ENCODE measurements at places on chromosomes 6 and 20.

- peak; percentile 92 for DNase-seq
Observed at GRCh38 chr20:50580016-50580747, 70.0 kb downstream of the PTPN1 start.

DNA sequence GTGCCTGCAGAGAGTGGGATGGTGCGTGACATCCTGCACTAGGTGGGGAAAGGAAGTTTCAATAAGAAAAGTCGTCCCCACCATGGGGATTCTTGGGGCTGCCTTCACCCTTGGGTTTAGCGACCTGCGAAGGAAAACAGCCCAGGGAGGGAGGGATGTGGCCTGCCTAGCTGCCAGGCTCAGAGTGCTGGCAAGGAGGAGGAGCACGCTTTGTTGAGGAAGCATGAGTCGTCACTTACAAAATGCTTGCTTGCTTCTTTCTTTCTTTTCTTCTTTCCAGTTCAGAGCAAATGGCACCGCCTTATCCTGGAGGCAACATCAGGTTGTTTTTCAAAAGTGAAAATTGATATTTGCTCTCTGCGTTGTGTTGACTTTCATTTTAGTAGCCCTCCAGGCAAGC lies 123.2 kb downstream of the TFAP2C start:
- DNase-seq, result no peak

- peak; percentile 16 for DNase-seq
Observed at GRCh38 chr6:162123797-162124196, 603.8 kb downstream of the PRKN start.

DNA sequence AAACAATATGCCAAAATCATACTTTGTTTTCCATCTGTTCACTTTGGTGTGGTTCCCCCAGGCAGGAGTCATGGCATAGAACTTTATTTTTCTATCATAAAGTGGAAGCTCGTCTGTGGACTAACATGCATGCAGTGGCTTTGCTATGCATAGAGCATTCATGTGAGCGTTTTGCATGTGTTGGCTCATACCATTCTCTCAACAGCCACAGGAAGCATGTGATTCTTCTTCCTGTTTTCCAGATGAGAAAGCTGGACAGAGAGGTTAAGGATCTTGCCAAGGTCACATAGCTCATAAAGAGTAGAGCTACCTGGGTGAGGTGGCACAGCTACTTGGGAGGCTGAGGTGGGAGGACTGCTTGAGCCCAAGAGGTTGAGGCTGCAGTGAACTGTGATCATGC lies 123.4 kb upstream of the HDGFL1 start:
- no peak for DNase-seq

- DNase-seq, result peak; percentile 11
Observed at GRCh38 chr6:95601133-95601532, 23.8 kb downstream of the MANEA start.

DNA sequence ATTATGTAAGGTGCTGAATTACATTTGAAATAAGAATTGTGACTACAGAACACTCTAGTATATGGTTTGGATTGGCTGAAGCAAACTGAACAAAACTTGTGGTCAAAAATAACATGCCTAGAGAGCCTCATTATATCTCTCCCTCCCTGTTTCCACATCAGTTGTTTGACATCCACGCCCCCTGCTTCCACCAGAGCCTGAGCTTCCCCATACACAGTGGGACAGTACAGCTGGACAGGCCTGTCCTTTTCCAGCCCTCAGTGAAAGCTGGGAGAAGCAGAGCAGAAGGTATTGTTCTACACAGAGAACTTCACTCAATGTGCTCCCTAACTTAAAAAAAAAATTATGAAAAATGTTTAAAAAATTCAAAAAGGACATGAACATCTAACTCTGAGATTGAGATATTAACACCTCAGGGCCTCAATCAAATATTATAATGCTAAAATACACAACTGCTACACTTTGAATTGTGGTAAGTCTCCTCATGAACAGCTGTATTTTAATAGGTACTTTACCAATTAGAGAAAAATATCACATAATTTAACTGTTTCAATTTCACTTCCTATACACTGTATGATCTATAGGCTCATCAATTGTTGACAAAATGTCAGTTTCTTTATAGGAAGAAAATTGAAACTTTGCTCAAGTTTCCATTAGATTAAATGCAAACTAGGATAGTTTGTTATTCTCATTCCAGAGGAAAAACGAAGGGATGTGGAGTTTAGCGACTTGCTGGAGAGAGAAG lies 44.9 kb upstream of the SCML4 start:
- DNase-seq, result no peak

DNA sequence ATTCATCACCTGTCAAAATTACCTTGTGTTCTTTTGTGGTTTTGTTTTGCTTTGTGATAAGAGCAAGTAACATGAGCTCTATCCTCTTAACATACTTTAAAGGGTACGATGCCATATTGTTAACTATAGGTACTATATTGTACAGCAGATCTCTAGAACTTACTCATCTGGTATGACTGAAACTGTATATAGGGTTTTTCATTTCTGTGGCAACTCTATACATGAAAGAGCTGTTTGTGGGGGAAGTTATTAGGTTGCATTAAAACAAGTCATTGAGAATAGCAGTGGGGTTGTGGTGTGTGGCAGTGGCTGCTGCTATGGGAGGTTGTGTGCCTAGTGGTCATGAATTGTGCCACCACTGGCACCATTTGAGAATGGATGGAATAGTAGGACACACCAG lies 268.4 kb downstream of the KCNQ5 start:
- no peak for DNase-seq

DNA sequence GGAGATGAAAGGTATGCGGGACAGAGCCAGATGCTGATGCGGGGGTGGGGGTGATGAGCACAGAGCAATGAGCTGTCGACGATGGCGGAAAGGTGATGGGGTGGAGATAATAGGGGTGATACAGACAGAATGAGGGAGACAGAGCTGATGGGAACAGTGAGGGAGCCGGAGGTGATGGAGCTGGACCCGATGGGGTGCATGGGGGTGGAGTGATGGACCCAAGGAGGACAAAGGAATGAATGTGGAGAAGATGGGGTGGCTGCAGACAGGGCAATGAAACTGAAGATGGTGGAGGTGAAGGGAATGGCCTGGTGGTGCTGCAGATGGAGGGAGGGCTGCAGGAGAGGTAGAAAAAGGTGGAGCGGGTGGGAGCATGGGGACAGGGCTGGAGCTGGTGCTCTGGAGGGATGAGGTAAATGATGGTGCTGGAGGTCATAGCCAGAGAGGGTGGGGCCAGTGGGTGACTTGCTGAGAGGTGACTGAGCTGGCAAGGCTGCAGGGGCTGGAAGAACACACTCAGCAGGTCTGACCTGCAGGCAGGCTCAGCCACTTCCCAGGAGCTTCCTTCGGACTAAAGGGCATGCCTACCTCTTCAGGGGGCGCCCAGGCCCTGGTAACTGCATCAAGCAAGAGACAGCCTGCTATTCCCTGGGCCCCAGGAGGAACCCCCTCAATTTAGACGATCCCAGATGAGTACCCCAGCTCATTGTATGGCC lies 6.0 kb upstream of the FOXS1 start:
- DNase-seq, result no peak

DNA sequence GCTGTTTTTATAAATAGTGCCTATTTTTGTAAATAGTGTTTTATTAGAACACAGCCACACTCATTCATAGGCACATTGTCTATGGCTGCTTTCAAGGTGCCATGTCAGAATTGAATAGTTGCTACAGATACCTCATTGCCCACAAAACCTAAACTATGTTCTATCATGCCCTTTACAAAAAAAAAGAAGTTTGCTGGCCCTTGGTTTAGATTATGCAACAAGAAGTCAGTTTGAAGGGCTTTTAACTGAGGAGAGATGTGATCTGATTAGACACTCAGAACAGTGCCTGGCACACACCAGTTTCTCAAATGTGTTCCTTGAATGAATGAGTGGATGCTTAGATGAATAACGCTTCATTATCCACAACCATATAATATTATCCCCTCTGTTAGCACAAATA lies 366.1 kb downstream of the MAFB start:
- no peak for DNase-seq

DNA sequence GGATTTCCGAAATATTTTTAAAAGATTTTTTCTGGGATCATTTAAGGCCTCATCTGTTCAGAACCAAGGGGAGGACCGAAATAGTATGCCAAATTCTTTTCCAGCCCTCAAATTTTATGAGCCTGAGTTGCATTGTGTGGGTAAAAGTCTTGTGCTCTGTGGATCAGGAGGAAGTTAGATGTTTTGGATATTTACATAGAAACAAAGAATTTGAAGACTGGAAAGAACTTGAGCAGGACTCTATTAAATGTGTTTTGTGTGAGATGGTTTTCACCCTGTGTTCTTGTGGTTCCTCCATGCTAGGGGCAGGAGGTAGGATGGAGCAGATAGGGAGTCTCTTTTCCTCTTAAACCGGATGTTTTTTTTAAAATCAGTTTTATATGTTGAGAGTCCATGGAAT lies 329.1 kb downstream of the LAMA2 start:
- DNase-seq, result no peak

DNA sequence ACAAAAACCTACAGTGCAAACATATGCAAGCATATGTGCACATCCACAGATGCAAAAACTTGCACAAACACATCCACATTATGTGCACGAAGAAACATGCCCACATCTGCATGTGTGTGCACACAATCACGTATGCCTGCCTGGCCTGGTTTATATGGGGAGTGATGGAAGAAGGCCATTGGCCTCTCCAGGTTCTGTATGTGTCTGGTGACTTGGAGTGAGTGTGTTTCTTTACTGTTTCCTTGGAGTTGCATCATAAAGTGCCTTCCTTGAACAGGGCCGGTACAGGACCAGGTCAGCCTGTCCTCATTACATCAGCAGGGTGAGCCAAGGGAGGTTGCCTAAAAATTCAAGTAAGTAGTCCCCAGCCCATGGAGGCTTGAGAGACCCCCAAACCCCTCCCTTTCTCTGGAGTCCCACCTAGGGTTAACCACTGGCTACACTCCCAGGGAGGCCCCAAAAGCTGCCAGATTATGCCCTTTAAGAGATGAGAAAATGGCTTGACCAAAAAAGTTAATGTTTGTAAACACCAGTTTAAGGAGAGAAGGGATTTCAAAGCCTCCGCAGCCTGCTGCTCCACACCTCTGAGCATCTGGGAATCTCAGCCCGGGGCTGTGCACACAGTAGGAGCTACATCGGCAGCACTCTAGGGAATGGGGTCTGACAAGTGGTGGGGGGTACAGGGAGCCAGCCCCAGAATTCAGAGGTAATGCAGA lies 140.8 kb downstream of the VEGFA start:
- no peak for DNase-seq

GRCh38 chr6:105791583-105792318 lies 294.4 kb upstream of the PRDM1 start:
- no peak for DNase-seq

DNA sequence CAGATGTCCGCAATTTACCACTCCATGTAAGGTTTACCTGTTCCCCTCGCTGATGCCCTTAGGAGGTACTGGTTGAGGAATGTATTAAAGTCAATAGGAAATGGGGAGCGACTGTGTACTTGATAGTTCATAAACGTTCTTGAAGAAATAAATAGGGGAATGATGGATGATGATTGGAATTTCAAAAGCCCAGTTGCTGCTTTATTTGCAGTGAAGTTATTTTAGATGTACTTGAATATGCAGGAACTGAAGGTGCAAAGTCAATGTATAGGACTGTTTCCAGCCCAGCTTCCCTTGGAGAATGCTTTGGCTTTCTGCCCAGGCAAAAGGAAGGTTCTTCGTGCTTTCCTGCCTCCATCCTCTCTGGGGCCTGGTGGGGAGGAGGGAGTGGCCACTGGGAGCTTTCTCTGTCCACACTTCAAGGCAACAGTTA lies 19.8 kb downstream of the ADGRF5 start:
- DNase-seq, result no peak

- peak; percentile 56 for DNase-seq
Observed at GRCh38 chr20:33211817-33212424, 5.2 kb upstream of the BPIFA3 start.

DNA sequence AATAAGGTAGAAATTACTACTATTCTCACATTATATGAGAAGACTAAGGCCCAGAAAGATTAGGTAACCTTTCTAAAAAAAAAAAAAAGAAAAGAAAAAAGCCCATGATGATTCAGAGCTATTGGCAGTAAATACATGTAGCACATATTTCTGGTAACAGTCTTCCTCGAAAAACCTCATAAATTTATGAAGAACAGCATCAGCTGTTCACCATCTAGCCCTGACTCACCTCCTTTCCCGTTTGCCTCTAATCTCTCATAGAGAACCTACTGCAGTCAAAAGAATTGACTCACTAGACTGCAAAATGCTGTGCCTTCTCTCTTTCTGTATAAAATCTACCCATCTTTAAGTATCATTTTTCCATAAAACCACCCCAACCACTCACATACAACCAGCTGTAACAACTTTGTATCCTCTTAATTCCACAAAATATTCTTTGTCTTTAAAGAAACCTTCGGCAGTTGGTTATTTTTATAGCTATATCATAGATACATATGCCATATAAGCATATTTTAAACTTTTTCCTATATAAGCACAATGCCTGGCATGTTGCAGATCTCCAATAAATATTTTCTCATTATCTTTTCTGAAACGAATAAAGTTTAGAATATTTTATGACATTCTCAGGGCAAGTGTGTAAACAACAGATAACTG lies 152.7 kb upstream of the ENPP5 start:
- no peak for DNase-seq

DNA sequence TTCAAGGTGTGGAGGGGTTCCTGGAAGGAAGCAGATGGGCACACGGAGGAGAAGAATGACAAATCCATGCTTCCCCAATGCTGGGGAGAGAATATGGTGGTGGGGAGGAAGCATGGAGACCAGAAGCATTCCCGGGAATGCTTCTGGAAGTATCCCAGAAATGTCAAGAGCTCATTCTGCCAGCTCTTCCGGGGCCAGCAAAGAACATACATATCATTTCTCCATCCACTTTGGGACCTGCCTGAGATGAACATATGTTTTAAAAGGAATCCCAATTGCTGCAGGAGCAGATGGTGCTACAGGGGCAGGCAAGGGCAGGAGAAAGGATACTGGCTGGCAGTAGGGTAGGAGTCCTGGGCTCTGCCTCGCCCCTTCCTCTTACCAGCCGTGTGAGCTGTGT lies 37.9 kb upstream of the CCDC167 start:
- no peak for DNase-seq

DNA sequence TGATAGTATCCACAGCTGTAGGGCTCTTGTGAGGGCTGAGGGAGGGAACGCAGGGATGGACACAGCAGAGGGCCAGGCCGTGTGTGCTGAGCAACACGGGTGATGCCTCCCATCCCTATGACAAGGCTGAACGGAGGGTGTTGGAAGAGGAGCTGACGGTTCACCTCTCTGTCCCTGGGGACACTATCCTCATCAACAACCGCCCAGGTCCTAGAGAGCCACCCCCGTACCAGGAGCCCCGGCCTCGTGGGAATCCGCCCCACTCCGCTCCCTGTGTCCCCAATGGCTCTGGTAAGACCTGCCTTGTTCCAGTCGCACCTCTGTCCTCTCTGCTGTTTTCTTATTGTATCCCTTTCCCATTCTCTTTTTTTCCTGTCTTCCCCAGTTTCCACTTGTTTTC lies 10.1 kb downstream of the DDR1 start:
- DNase-seq, result peak; percentile 24

GRCh38 chr6:46236752-46237151 lies 66.0 kb upstream of the ENPP5 start:
- no peak for DNase-seq

Measured in SK-N-SH (cell line).